ENCODE measurements at places on chromosomes 12 and 14.

DNA sequence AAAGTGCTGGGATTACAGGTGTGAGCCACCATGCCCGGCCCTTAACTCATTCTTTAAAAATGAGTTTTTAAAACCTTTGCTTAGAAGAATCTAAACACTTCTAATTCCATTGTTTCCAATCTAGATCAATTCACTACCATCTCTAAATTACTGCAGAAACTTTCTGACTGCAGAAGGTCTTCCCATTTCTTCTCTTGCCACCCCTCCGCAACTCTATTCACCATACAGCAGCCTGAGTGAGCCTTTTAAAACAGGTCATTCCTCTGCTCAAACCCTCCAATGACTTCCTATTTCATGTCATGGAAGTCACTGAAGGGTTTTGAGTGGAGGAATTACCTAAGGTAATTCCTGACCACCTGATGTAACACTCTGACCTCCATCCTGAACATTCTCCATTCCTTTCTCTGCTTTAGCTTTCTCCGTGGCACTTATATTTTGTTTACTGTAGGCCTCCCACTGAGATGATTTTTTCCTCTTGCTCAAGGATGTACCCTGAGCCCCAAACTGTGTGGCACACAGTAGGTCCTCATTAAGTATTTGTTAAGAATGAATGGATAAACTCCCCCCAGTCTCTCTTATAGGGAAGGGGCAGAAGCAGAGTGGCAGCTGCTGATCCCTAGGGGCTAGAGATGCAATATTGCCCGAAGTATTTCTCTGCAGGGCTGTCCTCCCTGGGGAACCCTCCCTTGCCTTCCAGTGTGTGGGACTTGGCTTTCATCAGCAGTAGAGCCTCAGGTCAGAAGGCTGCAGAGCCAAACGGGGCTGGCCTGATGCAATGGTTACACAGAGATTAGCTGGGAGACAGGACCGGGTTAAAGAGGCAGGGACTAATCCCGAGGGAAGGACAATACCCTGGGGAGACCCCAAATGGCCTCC is 1.2 kb downstream of the DDIT3 start:
- no peak for DNase-seq

DNA sequence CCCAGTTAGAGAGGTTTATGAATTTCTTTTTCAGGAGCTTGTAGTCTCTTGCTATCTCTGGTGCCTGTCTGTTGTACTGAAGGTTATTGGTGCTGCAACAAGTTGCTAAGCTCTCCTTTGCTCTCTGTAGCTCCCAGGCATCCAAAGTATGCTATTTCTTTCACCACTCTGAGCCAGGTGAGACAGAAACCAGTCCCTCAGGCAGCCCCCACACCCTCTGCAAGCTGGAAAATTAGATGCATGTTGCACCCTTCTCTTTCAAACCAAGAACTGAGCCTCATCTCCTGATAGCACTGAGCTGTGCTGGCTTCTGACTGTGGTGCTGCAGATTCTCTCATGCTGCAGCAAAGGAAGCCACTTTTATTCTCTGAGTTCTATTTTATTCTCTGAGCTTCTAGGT is 9.6 kb upstream of the TRIM9 start:
- no peak for DNase-seq

DNA sequence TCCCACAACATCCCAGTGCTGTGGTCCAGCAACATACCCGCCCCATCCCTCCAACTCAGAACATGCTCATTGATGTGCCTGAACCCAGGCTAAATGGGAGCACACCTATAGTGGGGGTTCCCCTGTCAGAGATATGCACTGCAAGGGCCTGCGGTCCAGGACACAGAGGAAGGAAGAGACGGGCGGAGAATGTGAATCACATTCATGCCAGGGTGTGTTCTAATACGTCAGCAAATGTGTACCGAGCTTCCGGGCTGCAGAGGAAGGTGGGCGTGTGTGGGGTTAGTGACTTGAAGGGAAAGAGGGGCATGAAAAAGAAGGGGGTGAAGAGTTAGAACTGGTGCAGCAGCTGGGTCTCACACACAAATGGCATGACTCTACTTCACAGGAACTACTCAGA is 83.7 kb downstream of the DPF3 start:
- no peak for DNase-seq

DNA sequence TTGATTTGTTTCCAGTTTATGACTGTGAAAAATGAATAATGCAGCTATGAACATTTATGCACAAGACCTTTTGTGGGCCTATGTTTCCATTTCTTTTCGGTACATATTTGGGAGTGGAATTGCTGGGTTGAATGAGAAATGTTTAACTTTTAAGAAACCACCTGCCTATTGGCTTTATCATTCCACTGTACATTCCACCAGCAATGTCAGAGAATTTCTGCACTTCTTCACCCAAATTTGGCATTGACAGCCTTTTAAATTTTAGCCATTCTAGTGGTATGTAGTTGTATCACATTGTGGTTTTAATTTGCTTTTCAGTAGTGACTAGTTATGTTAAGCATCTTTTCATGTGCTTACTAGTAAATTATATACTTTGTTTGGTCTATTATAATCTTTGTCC is 317.0 kb upstream of the TMTC1 start:
- no peak for DNase-seq

- DNase-seq: no peak
Measured at GRCh38 chr12:7637615-7638014, 28.1 kb downstream of the APOBEC1 start.

DNA sequence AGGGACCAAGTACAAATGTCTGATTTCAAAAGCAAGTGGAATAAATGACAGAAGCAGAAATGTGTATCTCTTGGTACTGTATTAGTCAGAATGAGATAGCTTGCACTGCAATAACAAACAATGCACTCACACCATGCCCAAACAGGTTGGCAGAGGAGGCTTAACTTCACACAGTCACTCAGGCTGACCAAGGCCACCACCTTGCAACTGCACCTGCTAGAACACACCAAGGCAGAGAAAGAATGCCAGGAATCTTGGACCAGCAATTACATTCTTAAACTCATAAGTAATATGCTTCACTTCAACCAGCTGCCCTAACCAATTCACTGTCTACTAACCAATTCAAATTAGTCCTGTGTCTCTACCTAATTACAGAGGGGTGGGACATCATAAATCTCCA is 378.3 kb downstream of the BCL11B start:
- no peak for DNase-seq

- peak; percentile 26 for DNase-seq
Measured at GRCh38 chr14:76710056-76711010, 50.9 kb upstream of the VASH1 start.

DNA sequence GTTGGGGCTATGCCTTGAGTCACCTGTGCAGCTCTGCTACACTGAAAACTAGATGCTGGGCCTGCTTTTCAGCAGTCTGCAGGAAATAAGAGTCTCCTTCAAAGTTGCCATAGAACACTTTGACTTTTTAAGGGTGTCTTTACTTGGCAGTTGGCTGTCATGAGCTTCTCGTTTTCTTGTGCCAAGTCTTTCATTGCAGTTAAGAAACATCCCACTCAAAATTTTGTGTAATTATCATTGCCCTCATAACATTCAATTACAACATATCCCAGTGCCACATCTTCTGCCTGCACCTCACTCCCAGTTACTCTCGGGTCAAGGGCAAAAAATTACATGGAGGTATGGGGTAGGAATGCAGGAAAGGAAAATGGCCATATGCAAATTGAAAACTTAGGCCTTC is 29.1 kb downstream of the GPR65 start:
- DNase-seq: no peak

- DNase-seq: no peak
Measured at GRCh38 chr14:22096514-22096895, 422.9 kb upstream of the OR4E1 start.

DNA sequence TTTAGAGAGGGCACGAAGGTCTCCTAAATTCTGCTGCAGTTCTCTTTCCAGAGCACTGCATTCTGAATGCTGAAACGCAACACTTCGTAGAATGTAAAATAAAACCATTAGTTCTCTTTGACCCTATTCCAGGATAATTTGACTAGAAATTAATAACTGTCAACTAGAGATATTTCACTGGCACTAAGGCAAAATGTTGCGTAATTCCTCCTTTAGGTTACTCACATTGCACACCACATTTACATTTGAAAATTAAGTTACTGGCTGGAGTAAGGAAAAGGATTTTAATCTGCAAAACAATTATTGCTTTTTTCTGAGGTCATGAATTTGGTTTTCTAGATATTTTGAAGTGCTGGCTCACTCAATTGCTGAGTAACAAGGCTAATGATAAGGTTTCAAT is 58.0 kb upstream of the TRHDE start:
- no peak for DNase-seq

GRCh38 chr14:104870368-104871144 is 5.5 kb downstream of the CEP170B start:
- DNase-seq: peak; percentile 66

DNA sequence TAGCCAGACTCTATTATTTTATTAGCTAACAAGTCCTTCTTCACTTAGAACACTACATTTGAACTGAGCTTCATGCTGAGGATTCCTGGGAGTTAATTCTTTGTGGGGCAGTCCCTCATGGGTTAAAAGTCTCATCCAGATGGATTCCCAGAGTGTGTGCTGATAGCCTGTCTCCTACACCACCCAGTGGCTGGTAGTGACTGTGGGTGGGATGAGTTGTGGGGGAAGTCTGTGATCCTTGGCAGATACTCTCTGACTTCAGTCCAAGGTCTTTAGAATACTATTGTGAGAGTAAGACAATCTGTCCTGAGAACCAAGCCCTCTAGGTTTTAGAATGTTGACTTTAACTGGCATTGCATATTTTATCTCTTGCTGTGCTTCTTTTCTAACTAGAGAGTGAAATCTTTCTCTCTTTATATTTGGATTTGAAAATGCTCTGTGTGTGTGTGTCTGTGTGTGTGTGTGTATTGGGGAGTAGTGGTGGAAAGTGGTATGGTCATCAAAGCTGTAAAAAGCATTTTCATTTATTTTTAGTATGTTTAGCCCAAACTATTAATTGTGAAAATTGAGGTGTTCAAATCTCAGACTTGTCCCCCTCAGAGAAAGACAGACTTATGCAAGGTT is 37.3 kb downstream of the AKAP6 start:
- DNase-seq: no peak

DNA sequence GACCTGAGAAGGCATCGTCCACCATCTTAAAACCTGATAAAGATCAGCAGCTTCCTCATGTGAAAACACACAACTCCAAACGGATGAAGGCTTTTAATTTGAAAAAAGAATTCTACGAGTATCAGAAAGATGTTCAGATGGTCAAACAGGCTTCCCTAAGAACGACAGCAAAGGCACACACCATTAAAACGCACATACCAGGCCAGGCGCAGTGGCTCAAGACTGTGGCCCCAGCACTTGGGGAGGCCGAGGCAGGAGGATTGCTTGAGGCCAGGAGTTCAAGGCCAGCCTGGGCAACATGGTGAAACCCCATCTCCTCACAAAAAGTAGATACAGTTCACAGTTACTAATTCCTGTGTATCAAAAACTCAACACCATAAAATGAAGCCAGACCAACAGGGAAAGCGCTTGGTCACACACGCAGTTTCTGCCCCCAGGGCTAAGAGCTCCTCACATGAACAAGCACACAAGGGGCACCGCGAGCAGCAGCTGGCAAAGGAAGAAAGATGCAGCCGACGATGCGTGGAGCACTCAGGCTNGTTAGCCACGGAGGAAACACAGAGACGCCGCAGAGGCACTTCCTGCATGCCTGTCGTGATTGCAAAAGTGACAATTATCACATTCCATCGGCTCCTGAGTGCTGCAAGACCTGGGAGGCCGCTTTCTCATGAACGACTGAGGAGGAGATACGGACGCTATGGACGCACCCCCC is 78.0 kb downstream of the NOC4L start:
- peak; percentile 30 for DNase-seq

DNA sequence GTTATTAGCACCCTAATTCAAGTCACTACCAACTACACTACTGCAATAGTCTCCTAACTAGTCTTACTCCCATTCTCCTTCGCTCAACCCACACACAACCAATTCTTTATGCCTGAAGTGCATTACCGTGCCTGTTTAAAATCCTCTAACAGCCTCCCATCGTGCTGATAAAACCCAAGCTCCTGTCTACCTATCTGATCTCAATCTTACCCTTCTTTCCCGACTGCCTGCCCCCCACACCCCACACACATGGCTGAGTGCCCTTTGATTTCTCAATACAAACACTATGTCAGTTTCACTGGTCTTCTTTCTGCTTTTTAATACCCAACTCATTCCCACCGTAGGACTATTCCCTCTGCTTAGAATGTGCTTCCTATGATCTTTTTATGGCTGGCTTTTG is 59.9 kb downstream of the SPPL3 start:
- no peak for DNase-seq

GRCh38 chr12:84701041-84701440 is 211.6 kb downstream of the SLC6A15 start:
- DNase-seq: no peak

DNA sequence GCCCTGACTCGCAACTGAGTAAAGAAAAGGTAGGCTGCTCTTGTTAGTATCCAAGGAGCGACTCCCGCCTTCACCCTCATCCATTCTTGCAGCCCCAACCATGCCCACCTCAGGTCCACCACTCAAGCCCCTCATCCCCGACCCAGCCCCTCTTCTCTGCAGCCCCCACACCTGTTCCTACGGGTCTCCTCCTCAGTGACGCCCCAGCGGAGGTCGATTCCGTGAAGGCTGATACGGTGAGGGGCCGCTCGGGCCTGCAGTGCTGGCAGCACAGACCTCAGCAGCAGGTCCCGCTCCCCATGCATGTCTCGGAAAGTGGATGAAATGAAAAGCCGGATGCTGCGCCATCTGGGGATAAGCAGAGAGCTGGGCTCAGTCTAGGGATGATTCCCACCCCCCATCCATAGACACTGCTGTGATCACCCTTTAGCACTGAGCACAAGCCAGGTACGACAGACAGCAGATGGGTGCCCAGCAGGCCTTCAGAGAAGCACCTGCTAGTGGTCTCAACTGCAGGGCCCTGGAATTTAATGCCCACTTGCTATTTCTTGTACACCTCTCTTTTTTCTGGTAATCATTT is 26.9 kb downstream of the TEP1 start:
- DNase-seq: no peak

DNA sequence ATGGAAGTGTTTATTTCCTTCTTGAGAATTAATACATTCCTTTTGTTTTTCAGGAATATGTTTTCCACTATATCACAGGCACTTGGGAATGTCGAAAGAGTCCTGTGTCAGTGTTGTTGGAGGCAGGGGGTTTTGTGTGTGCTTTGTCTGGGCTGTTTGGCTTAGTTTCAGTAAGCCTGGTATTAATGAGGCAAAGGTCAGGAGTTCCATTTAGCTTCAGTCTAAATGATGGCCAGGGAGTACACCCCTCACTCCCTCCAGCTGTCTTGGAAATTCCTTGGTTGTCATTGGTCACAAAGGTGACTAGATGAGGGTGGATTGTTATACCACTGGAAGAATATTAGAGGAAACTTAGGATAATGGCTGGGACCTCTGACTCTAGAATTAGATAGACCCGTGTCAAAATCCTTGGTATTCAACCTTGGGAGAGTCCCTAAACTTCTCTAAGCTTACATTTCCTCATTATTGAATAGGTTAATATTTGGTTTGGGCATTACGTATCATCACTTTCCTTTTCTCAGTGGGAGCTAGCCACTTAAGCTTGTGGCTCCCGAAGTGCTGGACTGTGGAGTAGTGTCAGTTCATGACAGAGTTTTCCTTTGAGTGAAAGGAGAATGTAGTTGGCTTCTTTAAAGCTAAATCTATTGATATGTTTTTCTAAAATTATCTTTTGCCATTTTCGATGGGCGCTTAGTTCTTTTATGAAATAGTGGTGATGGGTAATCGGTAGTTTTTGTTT is 5.2 kb downstream of the FRS2 start:
- DNase-seq: no peak
